WERI-Rb-1 (cell line): ENCODE measurements at places on chromosomes 5 and 9.
A peak's percentile ranks its signal among the peaks of the same experiment; 100 is the strongest.

DNA sequence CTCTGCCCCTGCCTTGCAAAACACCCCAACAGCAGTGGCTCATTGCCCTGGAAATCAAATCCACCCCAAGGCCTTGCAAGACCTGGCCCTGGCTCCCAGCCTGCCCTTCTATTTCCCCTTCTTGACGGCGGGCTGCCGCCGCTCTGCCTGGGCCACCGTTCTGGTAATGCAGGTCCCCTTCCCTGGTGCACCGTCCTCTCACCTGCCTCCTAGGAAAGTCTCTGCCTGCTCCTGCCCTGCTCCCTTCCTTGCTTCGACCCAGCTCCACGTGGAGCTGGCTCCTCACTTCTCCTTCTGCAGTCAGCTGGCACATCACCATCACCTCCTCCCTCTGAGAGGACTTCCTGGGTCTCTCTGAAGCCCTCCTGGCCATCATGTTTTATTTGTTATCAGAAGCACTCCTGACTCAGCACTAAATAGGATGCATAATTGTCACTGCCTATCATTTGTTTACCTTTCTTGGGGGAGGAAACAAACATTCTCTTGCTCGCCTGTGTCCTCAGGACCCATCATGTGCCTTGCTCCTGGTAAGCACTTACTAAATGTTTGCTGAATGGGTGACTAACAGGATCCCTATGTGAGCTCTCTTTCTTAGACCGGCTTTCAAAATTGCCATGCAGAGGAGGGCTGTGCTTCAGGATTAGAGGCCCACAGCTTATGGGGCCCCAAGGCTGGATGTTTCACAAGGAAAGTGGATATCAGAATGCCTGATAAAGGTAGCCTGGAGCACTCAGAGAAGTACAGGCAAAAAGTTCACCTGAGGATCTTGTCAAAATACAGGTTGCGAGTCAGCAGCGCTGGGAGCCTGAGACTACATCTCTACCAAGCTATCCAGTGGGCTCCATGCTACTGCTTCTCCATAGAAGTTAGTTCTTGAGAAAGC lies 19.6 kb upstream of the C5orf47 start:
- peak; percentile 60 for DNase-seq

DNA sequence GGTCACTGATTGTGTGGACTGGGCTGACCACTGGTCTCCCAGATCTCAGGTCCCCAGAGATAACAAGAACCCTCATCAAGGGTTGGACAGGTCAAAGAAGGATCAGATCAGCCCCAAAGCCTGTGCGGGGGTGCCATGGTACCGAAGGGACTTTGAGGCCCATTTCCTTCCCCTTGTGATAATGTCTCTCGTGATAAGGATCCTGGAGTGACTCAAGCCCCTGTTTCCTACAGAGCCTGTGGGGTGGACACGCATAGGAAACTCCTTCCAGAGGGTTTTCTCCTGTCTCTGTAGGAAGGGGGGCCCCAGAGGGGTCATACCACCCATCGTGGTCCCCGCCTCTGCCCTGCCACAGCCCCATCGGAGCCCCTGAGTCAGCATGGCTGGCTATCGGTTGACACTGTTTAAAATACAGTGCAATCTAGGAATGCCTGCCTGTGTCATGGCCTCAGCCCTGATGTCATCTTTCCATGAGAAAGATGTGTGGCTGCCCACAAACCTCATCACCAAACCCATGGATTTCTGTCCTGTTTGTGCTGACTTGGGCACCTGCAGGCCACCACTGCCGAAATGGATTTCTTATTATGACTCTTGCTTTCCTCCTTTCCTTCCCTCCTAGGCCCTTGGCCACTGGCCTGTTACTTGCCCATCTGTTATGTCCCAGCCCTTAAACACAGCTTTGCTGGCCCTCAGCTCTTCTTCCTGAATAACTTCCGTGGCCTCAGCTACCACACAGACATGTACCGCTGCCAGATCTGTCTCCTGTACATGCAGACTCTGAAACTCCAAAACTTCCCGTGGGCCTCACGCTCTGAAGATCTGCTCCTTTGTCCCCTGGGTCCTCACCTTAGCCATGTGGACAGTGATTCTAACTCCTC lies 2.9 kb upstream of the CSF2 start:
- DNase-seq, result no peak

DNA sequence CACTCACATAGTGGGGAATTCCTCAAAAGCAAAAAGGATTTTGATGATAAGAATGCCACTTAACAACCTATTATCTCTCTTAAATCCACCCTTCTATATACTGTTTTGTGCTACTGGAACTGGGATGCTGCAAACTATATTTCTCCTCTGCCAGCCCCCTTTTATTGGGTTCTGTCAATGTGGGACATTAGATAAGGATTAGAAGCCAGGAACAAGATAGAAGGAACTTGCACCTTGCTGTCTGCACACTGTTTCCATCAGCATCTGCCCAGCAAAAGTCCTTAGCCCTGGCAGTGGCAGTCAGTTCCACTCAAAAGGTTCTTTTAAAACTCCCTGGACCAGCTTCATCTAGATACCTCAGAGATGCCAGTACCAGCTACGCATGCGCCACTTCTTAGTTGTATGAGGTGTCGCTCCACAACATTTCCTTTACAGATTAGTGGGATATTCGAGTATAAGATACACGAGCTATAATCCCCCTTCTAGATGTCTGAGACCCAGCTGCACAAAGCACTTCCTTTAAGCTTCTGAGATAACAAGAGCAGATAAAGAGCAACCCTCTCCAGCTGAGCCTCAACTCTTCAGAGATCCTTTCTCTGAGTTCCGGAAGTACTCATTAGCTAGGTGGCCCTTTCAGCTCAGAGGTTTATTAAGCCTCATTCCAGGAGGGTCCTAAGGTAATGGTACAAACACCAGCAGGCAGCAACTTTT lies 45.3 kb downstream of the CERT1 start:
- peak; percentile 56 for DNase-seq

DNA sequence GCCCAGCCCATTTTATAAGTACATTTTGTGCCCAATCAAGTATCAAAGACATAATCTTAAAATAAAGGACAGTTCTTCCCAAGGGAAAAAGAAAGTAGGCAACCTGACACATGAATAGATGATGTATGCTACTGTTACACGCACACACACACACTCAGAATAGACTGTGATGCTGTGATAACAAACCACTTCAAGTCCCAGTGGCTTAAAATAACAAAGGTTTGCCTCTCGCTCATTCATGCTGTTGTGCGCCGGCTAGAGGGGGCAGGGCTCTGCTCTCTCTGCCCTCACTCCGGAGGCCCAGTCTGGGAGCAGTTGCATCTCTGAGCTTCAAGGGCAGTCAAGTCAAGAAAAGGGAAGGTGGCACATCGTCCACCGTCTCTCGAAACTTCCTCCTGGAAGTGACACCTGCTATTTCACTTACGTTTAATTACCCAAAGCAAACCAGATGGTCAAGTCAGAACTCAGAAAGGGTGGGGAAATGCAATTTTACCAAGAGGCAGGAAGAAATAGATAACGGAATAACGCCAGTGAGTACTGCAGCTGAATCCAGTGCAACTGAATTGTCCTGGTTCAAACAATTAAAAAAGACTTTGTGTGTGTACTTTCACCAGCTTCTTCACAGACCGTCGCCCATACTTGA lies 43.3 kb downstream of the ANKRD33B start:
- DNase-seq, result peak; percentile 54

GRCh38 chr9:137952976-137953666 lies 75.5 kb downstream of the CACNA1B start:
- DNase-seq, result no peak

GRCh38 chr5:31944684-31945445 lies 229.3 kb downstream of the GOLPH3 start:
- peak; percentile 95 for DNase-seq

- DNase-seq, result no peak
These were observed 53.1 kb upstream of the NREP start for GRCh38 chr5:111810112-111810511.

- no peak for DNase-seq
These were observed 317.5 kb upstream of the CDH18 start for GRCh38 chr5:20305463-20305862.

GRCh38 chr5:72624641-72625236 lies 117.5 kb upstream of the ZNF366 start:
- DNase-seq, result no peak

- DNase-seq, result no peak
These were observed 137.1 kb upstream of the ZNF618 start for GRCh38 chr9:113738893-113739604.

GRCh38 chr9:134661299-134661698 lies 19.7 kb downstream of the COL5A1 start:
- no peak for DNase-seq

- peak; percentile 56 for DNase-seq
These were observed 25.9 kb upstream of the IDNK start for GRCh38 chr9:83596899-83597504.

GRCh38 chr5:10377081-10377480 lies 23.6 kb downstream of the MARCHF6 start:
- DNase-seq, result no peak

- DNase-seq, result peak; percentile 48
These were observed 148.5 kb downstream of the SGCD start for GRCh38 chr5:156475182-156476157.
